ENCODE measurements at places on chromosomes 3 and 15.

GRCh38 chr3:134008630-134009156, 21.0 kb downstream of the SLCO2A1 start:
- peak; percentile 26 for DNase-seq

DNA sequence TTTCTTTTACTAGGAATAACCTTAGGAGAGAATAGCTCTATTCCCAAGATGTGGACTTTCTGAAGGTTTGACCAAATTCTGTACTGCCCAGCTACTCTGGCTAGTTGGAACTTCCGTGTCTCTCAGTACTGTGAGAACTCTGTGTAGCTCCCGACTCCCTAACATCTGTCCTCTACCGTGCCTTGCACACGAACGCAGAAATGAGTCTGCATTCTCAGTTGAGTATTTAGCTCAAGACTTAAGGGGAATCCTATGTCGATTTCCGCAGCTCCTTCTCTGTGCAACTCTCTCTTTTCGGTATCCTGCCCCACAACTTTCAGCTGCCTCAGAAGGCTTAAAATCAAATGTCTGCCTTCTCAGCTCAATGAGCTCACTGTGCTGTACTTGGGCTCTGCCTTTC, 86.7 kb upstream of the EPHB3 start:
- DNase-seq, result no peak

DNA sequence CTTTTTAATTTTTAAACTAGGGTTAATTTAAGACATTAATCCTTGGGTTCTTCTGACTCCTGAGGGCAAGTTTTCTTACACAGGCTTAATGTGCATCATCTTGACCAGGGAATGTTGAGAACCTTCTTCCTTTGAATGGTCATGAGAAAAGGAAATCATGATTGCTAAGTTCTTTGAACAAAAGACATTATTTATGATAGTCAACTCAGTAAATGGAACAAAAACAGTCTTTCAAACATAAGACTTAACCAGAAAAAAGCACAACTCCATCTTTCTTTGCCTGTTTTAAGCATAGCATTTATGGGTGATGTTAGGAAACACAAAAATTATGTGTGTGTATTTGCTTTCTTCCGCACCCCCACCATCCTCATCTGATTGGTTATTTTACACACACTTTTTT, 5.4 kb downstream of the TLNRD1 start:
- no peak for DNase-seq

DNA sequence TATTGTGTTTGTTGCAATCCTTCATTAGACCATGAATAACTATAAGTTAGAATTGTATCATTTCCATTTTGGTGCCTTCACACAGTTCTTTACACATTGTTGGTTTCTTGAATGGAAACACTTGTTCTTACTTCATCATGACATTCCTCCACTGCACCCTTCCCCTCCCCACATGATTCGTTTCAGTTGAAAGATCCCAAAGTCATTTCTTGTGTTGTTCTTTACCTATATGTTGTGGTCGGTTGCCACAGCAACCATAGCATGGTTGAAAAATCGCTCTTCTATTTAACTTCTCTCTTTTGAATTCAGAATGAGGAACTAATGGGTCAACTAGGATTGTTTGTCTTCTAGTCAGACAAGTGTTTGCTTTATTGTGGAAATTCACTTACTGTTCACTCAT, 103.3 kb downstream of the IL1RAP start:
- no peak for DNase-seq

- no peak for DNase-seq
Observed at GRCh38 chr3:142151240-142151639, 1.9 kb upstream of the TFDP2 start.

- DNase-seq, result no peak
Observed at GRCh38 chr3:34837848-34838741, 801.2 kb upstream of the ARPP21 start.

GRCh38 chr3:113535898-113536297, 3.5 kb downstream of the SIDT1 start:
- DNase-seq, result no peak

DNA sequence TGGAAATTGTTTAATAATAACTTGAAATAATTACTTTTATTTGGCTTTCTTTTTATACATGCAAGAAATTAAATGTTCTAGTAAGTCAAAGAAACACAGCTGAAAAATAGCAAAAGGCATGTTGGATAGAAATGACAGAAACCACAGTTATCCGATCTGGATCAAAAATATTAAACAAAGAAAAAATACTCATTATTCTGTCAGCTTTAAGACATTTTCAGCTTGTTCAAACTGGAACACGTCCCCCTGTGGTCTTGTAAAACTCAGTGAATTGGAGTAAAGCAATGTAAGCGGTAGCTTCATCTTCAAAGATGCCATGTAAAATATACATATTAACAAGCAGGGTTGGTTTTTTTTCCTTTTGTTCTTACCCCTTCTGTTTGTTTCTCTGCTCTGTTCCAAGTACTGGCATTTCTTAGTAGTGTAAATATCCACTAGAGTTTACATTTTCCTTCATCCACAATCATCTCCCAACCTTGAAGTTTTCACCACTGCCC, 223.4 kb downstream of the IGSF11 start:
- DNase-seq, result no peak

DNA sequence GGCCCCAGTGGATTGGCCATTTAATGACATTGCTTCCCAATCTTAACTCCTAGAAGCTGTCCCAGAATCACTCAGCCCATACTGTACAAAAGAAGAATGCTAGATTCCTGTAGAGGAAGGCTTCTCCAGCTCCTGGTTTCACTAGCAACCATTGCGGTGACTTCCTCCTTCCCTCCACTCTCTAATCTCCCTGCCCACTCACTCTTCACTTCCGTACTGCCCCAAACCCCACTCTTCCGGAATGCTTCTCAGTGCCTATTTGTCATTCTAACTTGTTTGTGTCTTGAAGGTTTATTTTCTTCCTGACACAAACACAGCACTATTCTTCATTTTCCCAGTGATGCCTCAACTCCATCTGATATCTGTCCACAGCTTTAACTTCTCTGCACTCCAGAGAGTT, 97.1 kb upstream of the SPATA16 start:
- no peak for DNase-seq

DNA sequence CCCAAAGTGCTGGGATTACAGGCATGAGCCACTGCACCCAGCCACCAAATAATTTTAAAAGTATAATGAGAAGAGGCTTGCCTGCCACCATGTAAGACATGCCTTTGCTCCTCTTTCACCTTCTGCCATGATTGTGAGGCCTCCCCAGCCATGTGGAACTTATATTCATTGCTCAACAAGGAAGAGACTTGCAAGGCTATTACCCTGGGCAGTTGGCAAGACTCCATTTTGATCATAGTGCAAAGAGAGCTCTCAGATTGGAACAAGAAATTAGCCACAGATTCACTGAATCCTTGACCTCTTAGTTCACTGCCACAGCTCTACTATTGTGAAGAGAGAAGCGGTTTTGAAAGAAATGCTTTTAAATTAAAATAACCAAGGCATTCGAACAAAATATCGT, 6.1 kb downstream of the SCAP start:
- no peak for DNase-seq

- no peak for DNase-seq
Observed at GRCh38 chr15:87228460-87228859, 1028.1 kb downstream of the NTRK3 start.

- no peak for DNase-seq
Observed at GRCh38 chr3:58121183-58121582, 89.6 kb downstream of the DNASE1L3 start.

GRCh38 chr15:23686466-23687142, 501 bp downstream of the NDN start:
- peak; percentile 3 for DNase-seq

DNA sequence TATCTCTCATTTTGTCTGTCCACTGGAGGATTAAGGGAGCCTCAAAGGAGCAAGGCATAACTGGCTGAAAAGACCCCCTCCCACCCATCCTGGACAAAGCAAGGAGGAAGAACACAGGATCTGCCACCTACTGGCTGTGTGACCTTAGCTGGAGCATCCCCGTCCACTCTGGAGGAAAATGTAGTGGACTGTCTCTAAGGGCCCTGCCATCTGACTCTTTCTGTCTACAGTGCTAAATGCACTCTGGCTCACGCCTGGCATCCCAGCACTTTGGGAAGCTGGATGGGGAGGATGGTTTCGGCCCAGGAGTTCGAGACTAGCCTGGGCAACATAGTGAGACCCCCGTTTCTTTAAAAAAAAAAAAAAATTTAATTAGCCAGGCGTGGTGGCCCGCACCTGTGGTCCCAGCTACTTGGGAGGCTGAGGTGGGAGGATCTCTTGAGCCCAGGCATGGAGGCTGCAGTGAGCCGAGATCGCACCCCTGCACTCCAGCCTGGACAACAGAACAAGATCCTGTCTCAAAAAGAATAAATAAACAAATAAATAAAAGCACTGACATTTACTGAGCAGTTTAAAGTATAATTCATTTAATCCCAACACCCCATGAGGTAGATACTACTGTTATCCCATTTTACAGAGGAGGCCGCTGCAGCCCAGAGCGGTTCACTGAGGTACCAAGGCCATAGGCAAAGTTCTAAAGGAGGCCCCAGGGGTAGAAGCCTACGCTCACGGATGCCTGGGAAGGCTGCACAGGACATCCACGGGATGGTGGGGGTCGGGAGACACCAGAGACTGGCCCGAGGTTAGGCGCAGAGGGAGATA, 1.1 kb downstream of the TBC1D2B start:
- no peak for DNase-seq

GRCh38 chr3:24514119-24514518, 19.5 kb upstream of the THRB start:
- DNase-seq, result no peak

- no peak for DNase-seq
Observed at GRCh38 chr3:112170046-112170445, 37.0 kb upstream of the GCSAM start.

- no peak for DNase-seq
Observed at GRCh38 chr3:9179826-9180763, 69.4 kb downstream of the SRGAP3 start.

DNA sequence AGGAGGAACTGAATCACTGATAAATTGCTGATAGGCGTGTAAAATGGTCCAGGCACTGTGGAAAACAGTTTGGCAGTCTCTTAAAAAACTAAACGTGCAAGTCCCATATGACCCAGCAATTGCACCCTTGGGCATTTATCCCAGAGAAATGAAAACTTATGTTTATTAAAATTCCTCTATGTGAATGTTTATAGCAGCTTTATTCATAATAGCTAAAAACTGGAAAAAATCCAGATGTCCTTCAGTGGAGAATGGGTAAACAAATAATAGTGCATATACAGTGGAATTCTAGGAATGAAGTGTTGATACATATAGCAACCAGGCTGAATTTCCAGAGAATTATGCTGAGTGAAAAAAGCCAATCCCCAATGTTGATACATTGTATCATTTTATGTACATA, 482.2 kb upstream of the PDZRN3 start:
- DNase-seq, result no peak

- no peak for DNase-seq
Observed at GRCh38 chr3:37909067-37909911, 47.6 kb downstream of the CTDSPL start.

- DNase-seq, result peak; percentile 85
Observed at GRCh38 chr15:90845201-90845949, 23.0 kb upstream of the FURIN start.

DNA sequence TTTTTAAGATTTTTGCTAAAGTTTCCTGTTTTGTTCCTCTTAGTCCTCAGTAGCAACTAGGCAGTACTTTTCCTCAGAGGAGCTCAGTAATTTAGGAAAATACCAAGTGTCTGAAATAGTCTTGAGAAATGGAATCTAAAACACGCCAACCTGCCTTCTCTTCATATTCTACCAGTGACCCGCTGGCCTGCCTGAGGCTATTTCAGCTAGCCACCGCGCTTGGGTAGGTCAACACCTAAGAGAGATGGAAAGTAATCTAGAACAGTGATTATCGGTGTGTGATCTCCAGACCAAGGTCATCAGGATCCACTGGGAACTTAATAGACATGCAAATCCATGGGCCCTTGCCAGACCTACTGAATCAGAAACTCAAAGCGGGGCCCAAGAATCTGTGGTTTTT, 7.5 kb downstream of the LCTL start:
- no peak for DNase-seq

GRCh38 chr3:32471246-32471645, 31.4 kb downstream of the CMTM6 start:
- no peak for DNase-seq

Data from stromal cell of bone marrow (primary cell).